Activated CD8-positive, alpha-beta memory T cell treated with anti-CD3 and anti-CD28 coated beads, Interleukin-2, amount 50 U/mL, for 4 hours (primary cell): ENCODE measurements at places on chromosomes 12 and 14.

DNA sequence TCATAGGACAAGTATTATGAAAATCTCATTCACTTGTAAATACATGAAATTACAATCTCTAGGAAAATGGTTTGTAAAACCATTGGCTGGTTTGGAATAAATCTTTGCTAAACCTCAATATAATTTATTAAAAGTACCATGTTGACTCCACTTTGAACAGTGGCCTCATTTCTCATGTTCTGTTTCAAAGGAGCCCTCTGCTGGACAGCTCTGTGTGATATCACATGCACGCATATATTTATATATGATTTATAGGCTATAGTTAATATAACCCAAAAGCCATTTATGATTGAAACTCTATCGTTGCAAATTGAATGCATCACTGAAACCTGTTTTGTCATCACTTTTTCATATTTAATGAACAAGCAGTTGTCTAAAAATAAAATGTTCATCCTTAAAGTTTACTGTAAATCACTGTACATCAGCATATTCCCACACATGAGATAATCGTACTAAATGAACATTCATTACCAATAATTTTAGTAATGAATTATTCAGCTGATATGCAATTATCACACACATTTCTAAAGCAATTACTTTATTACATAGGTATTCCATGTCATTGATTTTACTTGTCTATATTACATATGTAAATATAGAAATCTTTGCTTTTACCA, 493.8 kb downstream of the NPAS3 start:
- DNase-seq = no peak

DNA sequence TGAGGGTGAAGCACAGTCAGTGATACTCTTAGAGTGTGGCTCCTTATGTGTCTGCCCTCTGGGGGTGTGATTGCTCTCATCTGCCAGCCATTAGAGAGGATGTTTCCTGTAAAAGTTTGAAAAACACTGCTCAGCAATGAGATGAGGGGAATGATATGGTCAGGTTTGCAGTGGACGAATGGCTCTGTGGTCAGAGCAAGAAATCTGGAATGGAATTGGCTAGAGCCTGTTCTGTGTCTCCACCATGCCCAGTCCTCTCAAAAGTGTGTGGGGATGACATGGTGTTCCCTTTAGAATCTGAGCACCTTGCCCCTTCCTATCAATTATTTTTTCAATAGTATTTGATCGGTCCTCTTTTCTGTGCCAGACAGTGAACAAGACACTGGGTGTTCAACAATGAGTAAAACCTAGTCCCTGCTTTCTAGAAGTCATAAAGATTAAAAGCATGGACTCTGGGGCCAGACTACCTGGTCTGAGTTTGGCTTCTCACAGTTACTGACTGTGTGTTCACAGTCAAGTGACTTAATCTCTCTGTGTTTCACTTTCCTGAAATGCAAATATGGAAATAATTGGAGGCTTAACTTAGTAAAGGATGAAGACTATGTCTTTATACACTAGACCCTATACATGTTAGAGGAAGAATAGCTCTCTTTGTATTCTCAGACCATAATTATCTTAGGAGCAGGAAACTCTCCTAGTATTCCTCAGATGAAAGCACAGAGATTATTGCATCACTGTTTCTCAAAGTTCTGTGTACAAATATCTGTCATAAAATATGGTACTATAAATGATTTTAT, 1.6 kb downstream of the ACSS3 start:
- DNase-seq = no peak

- no peak for DNase-seq
Measured at GRCh38 chr14:56745097-56745496, 65.2 kb downstream of the OTX2 start.

- DNase-seq = no peak
Measured at GRCh38 chr14:20866963-20867362, 24.2 kb upstream of the RNASE3 start.

DNA sequence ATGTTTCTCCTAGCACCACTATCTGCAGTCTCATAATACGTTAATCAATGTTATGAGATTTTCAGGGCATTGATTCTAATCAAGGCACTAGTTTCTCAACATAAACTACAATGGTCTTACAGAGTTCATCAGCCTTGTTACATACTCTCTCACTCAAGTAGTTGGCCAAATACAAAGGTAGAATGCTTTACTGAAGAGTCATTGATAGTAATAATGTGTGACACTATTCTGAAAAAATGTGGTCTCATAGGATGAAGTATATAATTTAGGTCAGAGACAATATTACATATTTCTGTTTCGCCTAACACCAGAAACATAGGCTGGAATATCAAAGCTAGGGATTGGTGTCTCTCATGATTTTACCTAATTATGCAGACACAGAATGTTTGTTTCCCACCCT, 35.2 kb upstream of the MDGA2 start:
- no peak for DNase-seq

DNA sequence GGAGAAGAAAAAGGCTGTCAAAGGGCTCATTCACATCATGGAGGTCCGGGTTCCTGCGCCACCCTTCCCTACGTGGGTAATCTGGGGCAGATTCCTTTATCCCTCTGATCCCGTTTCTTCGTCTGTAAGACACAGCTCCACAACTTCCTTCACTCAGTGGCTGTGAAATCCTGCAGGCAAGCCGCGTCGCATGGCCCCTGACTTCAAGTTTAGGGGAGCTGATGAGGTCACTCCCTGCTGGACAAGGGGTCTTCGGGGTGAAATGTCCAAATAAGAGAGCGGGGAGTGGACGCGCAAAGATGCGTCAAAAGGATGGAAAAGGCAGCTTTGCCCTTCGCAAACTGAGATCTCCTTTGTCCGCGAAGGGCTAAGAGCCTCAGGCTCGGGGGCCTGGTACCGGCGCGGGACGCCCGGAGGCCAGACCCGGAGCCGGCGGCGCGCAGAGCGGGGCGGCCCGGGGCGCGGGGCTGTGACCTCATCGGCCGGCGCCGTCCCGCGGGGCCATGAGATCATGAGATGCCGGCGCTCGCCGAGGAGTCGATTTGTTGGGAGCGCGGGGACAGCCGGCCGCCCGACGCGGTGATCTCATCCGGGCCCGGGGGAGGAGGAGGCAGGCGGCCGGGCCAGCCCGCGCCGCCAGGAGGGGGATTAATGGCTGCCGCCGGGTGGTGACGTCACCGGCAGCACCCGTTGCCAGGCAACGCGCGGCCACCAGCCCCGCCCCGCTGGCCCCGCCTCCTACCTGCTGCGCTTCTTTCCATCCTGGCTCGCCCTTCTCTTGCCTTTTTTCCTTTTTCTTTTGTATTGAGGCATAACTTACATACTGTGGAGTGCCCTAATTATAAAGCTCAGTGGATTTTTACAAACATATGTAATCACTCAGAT, 62.1 kb downstream of the HRK start:
- peak; percentile 92 for DNase-seq

DNA sequence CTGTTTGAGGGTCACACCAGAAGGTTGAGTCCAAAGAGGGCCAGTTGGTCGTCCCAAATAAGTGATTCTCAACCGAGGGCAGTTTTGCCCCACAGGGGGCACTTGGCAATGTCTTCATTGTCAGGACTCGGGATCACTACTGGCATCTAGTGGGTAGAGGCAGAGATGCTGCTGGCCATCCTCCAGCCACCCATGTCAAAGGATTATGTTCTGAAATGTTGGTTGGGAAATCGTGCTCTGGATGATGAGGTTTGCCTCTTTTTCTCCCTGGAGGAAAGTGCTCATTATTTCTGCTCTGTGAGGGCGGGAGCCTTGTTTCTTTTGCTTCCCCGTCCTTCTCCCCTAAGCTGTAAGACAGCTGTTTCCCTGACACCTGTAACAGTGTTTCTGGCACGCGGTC, 3.6 kb downstream of the ZNF839 start:
- no peak for DNase-seq

GRCh38 chr14:100523843-100524169, 63.4 kb downstream of the BEGAIN start:
- no peak for DNase-seq

DNA sequence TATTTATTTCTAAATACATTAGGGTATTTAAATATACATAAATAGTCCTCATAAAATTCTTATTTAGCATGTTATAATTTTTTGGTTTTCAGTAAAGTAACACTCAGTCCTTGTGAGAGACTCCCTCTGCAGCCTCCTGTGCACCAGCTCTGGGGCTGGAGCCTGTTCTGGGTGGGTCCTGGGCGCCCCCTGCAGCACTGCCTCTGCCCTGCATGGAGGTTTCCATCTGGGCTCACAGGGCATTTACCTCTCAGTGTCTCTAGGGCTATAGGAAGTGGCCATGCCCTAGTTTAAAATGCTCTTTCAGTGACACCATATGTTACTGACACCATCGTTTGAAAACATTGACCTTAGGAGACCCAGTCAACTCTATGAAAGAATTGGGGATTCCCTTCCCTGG, 1155.2 kb downstream of the TMEM121 start:
- DNase-seq = no peak

DNA sequence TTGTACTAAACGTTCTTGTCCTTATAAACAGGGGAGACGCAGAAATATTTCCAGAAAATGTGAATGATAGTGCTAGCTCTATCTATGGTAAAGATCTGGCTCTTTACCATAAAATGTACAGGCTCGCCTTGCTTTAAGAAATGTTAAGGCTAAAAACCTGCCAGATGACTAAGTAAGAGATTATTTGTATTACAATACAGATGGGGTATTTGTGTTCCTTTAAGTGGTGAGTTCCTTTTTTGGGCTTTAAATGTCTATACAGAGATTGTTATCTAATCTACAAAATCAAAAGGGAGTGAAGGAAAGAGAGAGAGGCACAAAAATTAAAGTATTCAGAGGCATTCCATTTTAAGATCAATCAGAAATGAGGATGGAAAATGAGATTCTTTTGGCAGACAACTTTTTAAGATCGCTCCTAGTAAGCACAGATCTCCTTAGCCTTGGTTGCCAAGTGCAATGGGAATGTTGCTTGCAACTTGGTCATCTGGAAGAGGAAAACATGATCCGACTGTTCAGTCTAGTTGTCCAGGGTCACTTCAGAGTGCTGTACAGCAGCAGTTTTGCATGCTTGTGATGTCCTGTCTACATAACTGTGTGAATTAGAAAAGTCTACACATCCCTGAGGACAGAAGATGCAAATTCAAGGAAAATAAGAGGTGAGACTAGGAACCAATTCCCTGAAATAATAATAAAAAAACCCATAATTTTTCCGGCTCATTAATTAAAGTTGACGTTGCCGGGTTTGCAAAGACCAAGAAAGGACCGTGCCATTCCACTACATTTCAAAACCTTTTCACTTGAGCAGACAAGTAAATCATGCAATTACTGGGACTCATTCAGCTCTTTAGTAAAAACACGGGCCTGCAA, 380.8 kb downstream of the EGLN3 start:
- DNase-seq = no peak

DNA sequence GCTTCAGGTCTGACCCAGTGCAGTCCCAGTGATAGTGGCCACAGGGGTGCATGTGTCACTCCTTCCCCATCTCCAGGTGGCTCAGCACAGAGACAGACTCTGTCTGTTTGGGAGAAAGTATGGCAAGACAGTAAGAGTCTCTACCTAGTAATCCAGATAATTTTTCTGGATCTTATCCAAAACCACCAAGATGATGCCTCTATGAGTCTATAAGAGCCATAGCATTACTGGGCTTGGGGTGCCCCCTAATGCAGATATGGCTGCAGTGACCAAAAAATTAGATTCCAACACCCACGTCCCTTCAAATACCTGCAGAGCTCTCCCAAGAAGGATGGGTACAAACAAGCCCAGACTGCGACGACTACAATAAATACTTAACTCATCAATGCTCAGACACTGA, 123.8 kb downstream of the GRIP1 start:
- DNase-seq = no peak

- no peak for DNase-seq
Measured at GRCh38 chr14:94945615-94946014, 175.7 kb upstream of the GSC start.

- no peak for DNase-seq
Measured at GRCh38 chr12:2283916-2284315, 231.1 kb downstream of the CACNA1C start.

GRCh38 chr12:39763890-39764169, 144.2 kb upstream of the ABCD2 start:
- no peak for DNase-seq

- DNase-seq = no peak
Measured at GRCh38 chr14:94772548-94772947, 2.6 kb upstream of the GSC start.

- no peak for DNase-seq
Measured at GRCh38 chr12:105032703-105033357, 46.7 kb downstream of the NOPCHAP1 start.

DNA sequence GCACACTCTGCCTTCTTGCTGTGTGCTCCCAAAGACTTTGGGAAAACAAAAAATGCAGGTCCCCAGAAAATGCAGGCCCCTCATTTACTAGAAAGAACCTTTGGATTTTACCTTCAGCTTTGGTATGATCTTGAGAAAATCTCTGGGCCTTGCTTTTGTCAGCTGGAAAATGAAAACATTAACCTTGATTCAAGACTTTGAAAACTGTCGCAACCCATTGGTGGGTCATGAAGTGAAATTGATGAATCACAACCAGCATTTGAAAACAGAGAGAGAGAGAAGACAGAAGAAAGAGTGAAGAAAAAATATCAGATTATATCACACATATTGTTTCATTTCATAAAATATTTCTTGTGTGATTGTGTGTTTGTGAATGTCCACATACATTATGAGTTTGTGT, 322.5 kb downstream of the ZFP36L1 start:
- DNase-seq = no peak
